ENCODE measurements at places on chromosomes 11 and 22.

GRCh38 chr22:37340331-37341262 is 58.3 kb downstream of the CYTH4 start:
- DNase-seq, result no peak

DNA sequence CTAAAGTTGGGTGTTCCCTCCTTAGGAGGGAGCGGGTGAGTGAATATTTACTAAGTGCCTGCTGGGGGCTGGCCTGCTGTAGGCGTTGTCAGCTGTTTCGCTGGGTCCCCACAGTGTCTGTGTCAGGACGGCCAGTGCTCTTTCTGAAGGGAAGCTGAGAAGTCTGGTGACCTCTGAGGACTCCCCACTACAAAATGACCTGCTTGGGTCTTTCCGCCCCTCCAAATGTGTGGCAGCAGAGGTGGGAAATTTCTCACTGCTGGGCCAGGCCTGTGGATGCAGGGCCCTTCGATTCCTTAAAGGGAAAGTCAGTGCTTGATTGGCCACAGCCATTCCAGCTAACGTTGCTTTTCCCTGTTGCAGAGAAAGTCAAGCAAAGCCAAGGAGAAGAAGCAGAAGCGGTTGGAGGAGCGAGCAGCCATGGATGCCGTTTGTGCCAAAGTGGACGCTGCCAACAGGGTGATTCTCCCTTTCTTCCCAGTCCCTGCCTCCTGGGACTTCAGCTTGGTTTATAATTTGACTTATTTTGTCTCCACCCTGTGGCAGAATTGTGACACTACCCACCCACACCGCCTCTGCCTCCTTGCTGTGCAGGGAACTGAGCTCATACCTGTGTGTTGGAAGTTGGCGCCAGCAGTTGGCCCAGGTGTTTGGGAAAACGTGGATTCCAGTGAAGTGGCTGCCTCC is 6.8 kb downstream of the NAA40 start:
- DNase-seq, result no peak

- DNase-seq, result no peak
These were observed 836 bp downstream of the SLC16A8 start for GRCh38 chr22:38082986-38083710.

DNA sequence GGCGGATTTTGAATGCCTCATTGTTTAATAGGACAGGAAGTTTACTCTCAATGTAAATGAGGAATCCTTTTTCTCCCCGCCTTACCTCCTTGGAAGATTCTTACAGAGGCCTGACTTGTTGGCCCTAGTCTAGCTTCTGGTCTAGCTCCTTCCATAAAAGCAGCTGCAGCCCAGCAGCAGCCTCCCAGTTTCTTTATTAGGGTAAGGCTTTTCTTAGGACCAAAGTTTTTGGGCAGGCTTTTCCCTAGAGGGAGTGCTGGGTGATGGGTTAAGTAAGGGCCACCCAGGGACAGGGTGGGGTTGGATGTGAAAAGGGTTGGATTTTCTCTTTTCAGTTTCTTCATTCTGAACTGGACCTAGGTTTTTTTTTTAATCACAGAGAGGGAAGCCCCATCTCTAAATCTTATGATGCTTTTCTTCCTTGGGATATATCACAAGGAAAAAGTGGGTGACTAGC is 49.7 kb downstream of the LIF start:
- no peak for DNase-seq

GRCh38 chr11:125170510-125171031 is 6.0 kb downstream of the PKNOX2 start:
- DNase-seq, result no peak

DNA sequence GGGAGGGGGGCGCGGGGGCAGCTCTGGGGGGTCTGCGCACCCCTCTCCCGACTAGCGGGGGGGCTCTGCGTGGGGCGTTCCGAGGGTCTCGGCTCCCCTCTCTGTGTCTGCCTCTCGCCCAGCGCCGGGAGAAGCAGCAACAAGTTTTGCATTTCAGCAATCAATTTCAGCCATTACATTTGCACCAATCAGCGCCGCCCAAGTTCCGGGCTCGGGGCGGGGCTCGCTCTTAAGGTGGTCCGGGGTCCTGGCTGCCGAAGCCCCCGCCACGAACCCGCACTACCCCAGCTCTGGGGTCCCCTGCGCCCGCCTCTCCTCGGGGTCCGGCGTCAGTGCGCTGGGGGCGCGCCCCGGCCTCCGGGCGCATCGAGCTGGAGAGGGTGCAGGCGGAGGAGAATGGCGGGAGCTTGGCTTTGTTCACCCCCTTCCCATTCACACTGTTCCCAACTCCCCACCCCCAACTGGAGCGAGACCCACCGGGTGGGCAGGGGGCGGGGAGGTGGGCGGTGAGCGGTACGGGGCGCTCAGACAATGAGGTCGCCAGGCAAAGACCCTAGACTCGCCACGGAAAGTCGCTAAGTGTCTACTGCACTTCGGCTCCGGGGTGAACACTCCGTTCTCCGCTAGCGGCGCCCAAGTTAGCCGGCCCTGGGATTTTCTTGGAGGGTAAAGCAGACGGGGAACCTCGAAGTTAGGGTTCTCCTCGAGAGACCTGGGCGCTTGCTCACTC is at the start of gene MN1:
TSS of gene MN1 (minus strand) at position 141 of the 730 bp plus-strand sequence. CDS start 1,213 bp downstream, outside the sequence.
- no peak for DNase-seq

GRCh38 chr11:121024989-121025388 is 1.1 kb downstream of the TBCEL start:
- DNase-seq, result no peak

DNA sequence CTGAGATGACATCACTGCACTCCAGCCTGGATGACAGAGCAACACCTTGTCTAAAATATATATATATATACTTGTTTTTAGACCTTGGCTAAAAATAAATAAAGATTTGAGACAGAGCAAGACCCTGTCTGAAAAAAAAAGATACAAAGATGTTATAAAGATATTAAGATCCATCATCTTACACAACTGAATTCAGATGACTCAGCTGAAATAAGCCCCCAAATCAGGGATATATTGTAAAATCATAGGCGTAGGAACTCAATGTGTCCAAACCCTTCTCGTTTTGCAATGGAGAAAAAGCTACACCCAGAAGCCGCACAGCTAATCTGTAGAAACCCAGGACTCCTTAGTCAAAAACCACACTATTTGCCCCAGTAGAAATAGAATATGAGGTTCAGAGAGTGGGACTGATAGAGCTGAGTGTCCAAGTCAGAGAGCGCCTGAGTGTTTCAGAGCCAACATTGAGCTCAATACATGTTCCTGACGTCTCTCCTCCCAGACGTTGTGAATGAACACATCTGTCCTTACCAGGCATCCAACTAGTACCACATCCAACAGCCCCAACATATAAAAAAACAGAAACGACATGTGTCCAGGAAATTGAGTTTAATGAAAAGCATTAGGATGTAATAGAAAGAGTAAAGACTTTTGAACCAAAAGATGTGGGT is 207.9 kb upstream of the BLID start:
- no peak for DNase-seq

DNA sequence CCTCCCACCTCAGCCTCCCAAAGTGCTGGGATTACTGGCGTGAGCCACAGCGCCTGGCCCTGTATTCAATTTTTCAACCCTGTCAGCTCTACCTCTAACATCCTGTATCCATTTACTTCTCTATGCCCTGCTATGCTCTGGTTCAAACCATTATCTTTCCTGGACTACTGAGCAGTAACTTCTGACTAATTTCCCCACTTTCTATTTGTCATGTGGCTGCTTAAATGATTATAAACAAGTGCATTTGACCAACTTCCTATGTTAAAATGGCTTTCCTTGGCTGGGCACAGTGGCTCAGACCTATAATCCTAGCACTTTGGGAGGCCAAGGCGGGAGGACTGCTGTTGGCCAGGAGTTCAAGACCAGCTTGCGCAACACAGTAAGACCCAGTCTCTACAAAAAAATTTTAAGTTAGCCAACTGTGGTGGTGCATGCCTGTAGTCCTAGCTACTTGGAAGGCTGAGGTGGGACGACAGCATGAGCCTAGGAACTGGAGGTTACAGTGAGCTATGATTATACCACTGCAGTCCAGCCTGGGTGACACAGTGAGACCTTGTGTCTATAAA is 2.1 kb downstream of the MED19 start:
- DNase-seq, result no peak

GRCh38 chr11:100929377-100929776 is 200.2 kb downstream of the PGR start:
- no peak for DNase-seq

DNA sequence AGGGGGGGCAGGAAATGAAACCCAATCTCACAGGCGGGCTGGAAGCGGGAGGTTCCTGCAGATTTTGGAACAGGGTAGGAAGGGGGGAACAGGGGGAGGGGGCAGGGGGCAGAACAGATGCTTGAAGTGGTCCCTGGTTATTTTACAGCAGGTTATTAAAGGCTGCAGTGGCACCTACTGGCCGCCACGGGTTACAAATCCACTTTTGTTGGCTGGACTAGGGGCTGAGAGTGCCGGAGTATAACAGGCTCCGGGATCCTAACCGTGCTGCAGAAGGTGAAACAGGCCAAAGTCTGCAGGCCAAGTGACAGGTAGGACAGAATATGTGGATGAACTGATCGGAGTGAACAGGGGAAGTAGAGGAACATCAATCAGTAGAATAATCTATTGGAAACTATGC is 2.5 kb downstream of the ROBO3 start:
- no peak for DNase-seq

GRCh38 chr11:48001438-48002021 is 21.2 kb downstream of the PTPRJ start:
- no peak for DNase-seq

GRCh38 chr11:77455740-77456139 is 18.2 kb downstream of the PAK1 start:
- DNase-seq, result no peak

GRCh38 chr22:28237112-28237511 is 318.1 kb upstream of the PITPNB start:
- DNase-seq, result no peak

GRCh38 chr22:45237065-45237990 is 3.4 kb downstream of the KIAA0930 start:
- no peak for DNase-seq

DNA sequence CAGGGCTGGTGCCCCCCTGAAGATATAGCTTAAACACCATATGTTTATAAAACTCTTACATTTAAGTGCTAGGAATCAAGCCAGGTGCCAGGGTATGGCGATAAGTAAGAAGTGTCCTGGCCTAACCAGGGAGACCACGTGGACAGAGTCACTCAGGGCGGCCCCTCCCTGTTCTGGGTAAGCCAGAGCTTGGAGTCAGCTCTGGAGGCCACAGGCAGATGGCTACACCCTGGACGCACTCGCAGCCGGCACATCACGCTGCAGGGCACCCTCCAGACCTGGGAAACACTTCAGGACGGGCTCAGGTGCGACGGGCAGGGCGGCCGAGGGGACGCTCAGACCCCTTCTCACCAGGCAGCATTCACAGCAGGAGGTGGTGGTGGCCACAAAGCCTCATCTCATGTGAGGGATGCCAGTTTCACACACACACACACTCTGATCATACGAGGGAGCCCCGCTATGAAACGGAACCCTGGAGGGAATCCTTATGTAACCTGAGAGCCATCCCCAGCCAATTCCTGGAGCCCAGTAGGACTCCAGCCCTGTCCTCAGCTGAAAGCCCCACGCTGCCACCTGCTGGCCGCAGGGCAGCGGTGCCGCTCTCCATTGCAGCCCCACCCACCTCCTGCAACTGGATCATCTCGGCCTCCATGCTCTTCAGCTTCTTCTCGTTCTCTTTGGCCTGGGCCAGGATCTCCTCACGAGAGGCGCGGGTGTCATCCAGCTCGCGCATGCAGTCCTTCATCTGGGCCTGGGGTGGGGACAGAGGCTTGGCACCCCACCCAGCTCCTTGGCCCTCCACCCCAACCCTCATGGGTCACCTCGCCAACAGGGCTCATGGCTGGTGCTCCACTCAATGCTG is 33.4 kb downstream of the APOL1 start:
- DNase-seq, result no peak

GRCh38 chr11:70423523-70424505 is 25.5 kb downstream of the CTTN start:
- no peak for DNase-seq

DNA sequence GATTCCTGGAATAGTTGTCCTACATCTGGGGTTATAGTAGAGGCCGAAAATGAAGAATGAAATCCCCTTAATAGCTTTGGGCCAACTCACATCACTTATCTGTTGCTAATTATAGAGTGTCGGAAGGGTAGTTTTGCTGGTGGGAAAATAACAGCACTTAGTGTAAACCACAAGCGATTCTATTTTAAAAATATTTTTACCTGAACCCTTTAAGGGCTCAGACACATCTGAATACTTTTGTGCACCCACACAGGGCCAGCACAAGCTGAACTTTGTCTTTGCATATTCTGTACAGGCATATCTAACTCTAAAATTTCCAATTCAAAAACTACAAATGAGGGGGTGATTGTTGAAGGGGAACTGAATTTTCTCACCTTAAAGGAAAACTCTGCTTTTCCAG is 27.6 kb downstream of the SLC6A5 start:
- no peak for DNase-seq

GRCh38 chr11:96193745-96194443 is 149.1 kb downstream of the MAML2 start:
- DNase-seq, result no peak

GRCh38 chr11:47241841-47242301 is 6.7 kb downstream of the ACP2 start:
- DNase-seq, result no peak

DNA sequence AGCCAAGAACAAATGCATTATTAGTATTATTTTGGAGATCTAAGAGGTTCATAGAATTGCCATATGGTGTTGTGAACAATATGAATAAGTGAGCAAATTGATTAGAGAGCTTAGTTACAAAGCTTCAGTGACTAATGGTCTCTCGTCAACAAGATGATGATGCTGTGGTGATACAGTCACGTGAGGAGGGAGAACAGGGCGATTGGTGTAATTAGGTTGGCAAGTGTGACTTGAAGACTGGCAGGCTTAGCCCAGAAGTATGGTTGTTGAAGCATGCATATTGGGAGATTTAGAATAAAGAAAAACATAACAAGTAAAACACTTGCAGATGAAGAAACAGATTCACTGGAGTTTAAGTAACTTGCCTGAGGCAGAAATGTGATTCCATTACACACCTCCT is 100.6 kb upstream of the SORL1-AS1 start:
- no peak for DNase-seq

DNA sequence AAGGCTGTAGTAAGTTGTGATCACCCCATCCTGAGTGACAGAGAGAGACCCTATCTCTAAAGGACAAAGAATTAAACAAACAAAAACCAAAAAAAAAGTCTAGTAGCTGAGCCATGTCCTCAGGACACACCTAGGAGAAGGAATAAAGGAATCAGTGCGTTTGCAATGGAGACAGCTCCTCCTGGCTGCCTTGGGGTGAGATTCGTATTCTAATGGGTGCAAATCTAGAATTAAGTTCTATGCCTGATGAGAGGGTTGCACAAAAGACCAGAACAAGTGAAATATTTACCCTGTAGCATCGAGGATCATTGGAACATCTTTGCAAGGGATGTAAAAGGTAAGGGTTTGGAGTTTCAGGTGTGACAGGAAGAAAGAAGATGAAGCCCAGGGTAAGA is 70.3 kb upstream of the BMAL1 start:
- no peak for DNase-seq

Data from NCI-H1436 treated with DMSO at 0.1 percent for 48 hours (cell line).